ENCODE measurements at places on chromosomes 6 and 20. TPM values are rescaled to one million over a fixed set of nuclear protein-coding genes. Genes with fewer than 3 reads are reported as not detected.

Gene DPPA5
- total RNA-seq, result not detected

Gene FILIP1
- not detected for total RNA-seq

Gene OOEP
- 0.86 TPM for total RNA-seq

Gene HTR1E
- not detected for total RNA-seq

Gene STX11
- 20.9 TPM for total RNA-seq

Gene F13A1
- not detected for total RNA-seq

Gene BPI
- total RNA-seq, result not detected

Gene BPIFB1
- not detected for total RNA-seq

Gene TAGAP
- total RNA-seq, result 44.8 TPM

Gene MMP24
- total RNA-seq, result not detected

Gene PRDM1
- total RNA-seq, result 35.6 TPM

Data from activated CD4-positive, alpha-beta T cell treated with anti-CD3 and anti-CD28 coated beads for 36 hours (primary cell).